NCI-H1092 (cell line): ENCODE measurements at places on chromosomes 11 and 22.

DNA sequence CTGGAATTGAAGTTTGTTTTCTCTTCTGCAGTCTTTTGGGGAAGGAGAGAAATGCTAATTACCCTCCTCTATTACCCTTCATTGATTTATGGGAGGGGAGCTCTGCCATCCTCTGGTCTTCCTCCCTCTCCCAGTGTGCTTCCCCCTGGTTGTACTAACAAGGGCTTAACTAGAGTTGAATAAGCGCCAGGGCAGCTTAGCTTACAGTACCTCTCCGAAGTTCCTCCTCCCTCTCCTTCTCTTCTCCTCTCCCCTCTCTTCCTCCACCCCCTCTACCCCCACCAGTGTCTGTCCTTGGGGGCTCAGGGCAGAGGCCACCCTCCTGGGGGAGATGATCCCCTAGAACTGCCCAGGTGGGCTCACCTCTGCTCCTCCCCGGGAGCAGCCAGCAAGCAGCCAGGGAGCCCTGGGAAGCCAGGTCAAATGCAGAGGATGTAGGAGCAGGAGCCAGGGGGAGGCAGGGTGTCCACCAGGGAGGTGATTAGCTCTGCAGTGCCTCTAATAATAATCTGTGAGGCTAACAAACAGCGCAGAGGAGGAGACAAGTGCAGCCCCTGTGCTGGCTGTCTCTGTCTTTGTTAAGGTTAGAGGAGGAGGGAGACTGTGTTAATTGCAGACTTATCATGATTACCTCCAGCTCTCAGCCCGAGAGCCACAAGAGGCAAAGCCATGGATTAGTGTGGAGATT lies 191.6 kb upstream of the CADM1 start:
- peak; percentile 31 for DNase-seq

DNA sequence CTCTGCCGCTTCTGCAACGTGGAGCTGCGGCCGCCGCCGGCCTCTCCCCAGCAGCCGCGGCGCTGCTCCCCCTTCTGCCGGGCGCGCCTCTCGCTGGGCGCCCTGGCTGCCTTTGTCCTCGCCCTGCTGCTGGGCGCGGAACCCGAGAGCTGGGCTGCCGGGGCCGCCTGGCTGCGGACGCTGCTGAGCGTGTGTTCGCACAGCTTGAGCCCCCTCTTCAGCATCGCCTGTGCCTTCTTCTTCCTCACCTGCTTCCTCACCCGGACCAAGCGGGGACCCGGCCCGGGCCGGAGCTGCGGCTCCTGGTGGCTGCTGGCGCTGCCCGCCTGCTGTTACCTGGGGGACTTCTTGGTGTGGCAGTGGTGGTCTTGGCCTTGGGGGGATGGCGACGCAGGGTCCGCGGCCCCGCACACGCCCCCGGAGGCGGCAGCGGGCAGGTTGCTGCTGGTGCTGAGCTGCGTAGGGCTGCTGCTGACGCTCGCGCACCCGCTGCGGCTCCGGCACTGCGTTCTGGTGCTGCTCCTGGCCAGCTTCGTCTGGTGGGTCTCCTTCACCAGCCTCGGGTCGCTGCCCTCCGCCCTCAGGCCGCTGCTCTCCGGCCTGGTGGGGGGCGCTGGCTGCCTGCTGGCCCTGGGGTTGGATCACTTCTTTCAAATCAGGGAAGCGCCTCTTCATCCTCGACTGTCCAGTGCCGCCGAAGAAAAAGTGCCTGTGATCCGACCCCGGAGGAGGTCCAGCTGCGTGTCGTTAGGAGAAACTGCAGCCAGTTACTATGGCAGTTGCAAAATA lies 816 bp downstream of the PDE3B start:
- DNase-seq: peak; percentile 26

DNA sequence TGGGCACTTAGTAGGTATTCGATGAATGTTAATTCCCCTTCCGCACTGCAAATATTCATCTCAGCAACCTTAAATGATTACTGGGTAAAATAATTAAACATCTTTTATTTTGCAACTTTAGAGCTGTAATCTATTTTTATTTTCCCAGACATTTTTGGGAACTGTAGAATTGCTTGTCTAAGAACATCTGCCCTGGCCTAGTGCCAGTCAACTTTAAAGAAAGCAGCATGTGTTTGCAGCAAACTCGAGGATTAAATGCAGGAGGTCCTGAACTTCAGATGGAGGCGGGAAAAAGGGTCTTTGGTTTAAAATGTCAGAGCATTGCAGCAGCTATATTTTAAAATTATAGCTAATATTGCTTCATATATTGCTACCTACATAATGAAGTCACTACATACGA lies 190.0 kb downstream of the PGR start:
- no peak for DNase-seq

- no peak for DNase-seq
Observed at GRCh38 chr11:85825616-85826015, 14.7 kb upstream of the SYTL2 start.

DNA sequence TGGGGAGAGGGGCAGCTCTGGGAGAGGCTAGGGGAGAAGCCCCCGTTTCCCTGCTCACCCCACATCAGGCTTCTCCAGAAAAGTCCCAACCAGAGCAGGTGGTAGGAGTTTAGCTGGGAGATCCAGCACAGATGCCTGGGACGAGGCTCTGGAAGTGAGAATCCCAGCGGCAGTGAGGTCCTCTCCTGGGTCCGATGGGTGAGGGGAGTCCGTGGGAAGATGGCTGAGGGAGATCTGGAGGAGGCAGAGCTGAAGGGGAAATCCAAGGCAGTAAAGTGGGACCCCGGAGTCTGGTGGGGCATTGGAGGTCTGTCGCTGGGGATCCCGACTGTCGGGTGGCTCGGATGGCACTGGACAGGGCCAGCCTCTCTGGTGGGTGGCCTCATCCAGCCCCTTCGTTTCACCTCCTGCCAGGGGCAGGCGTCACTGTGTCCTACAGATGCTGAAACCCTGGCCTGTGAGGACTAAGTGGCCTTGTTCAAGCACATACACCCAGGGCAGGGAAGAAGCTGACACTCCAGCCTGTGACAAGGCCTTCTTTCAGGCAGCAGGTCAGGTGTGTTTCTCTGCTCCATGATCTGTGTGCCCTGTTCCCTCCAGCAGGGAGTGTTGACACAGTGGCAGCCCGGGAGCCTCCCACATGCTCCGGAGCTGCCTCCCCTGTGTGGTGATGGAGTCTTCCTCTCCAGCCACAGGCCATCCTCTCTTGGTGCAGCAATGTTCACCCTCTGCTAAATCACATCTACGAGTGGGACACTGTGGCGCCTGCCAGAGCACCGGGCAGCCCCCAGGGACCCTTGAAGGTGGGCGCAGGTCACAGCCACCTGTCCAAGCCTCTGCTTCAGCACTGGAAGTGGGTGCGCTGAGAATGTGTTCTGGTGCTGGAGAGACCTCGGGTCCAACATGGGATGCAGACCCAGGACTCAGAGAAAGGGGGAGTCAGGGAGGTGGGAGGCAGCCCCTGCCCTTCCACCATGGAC lies 850.8 kb downstream of the BRD1 start:
- no peak for DNase-seq

- no peak for DNase-seq
Observed at GRCh38 chr22:36160499-36160942, at the start of gene APOL3. Gene APOL3, minus strand, starts transcription at chr22:36160755. Its CDS starts 11,700 bp downstream, at chr22:36149055.

DNA sequence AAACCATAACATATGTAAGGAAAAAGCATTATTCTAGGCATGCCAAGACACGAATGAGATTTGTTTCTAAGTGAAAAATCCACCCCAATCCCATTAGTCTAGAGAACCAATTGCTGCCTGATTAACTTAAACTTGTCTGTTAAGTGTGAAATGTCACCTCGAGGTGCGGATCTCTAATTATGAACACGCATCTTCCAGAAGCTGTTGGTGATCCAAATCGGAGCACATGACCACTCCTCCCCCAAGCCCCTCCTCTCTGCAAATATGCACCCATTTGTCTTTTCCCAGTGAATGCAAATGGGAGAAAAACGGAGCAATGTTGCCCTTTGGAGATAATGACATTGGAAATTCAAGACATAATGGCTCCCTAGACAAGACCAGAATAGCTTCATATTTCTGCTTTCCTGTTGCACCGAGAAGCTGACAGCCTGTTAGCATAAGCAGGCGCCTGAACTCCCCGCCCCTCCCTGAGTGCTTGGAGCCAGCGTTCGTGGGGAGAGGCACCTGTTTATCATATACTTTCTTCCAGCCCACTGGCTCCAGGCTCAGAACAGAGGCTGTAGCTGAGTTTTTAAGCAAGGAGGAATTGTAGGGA lies 6.0 kb upstream of the FXYD6 start:
- no peak for DNase-seq

GRCh38 chr11:99791354-99791753 lies 770.6 kb downstream of the CNTN5 start:
- no peak for DNase-seq

DNA sequence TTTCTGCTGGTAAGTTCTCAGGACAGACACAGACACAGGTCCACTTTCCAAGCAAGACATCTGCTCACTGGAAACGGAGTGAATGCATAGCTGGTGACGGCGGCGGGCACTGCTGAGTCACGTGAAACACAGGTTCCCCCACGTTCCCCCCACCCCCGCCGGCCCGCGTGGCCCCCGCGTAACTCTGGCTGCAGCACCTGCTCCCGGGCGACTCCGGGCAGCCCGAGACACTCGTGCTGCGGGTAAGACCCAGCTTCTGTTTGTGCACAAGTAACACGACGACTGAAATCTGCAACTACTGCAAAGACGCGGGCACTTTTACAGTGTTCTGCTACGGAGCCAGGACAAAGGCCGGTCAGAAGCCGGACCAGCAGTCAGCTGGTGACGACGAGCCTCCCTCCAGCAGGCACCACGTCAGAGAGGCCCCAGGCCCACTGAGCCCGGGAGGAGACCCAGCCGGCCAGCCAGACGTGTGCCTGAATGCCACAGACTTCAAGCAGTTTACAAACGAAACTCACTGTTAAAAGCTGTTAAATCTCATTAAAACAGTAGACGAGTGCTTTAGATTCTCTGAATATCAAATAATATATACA lies 12.9 kb upstream of the ARFGAP3 start:
- DNase-seq: no peak

- DNase-seq: no peak
Observed at GRCh38 chr11:126331286-126331685, 24.2 kb upstream of the ST3GAL4 start.

DNA sequence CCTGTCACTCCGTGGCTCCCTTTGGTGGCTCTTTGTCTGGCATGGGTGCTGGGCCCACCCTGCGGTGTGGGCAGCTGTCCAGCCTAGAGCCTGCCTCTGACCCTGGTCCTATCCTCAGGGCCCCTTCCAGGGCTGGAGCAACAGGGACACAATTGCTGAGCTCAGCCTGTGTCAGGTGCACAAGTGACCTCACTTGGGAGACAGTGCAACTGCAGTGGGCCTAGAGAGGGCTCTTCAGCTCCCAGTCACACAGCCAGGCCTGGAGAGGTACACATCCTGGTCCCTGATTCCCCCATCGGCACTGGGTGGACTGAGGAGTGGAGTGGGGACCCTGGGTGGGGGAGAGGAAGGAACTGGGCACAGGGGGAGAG lies 43.9 kb downstream of the RTN4R start:
- DNase-seq: no peak

DNA sequence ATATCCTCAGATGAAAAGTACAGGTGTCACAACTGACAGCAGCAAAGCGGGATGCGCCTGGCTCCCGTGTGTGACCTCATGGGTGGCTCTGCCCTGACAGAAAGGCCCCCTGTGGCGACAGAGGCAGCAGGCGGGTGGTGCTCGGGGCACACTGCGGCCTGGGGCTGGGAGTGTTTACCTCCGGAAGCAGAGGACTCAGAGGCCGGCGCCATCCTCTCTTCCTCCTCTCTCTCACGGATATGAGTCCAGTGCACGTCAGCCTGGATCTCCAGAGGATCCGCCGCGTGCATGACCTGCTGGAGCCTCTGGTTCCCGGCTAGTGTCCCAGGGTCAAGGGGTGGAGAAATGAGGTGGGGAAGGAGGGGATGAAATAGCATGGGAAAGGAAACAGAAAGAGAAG lies 53.2 kb upstream of the BID start:
- DNase-seq: no peak
